A549 treated with GW870086 at 1 μM for 4 hours (cell line): ENCODE measurements at places on chromosomes 2 and 18. TPM values are rescaled to one million over a fixed set of nuclear protein-coding genes. Genes with fewer than 3 reads are reported as not detected.

The DSC3 gene
- 1.2 to 1.7 TPM (median 1.5 TPM) in 5 replicates for total RNA-seq

The LAMA1 gene
- total RNA-seq = 0.13 to 0.30 TPM (median 0.15 TPM) in 5 replicates

The TMEM17 gene
- total RNA-seq = 4.3 to 5.2 TPM (median 4.6 TPM) in 5 replicates

The HRH4 gene
- not detected in 5 replicates for total RNA-seq

The SERPINB11 gene
- 0.13 to 0.17 TPM (median 0.15 TPM) in 3 of 5 replicates, not detected in the others for total RNA-seq

The FSHR gene
- not detected in 5 replicates for total RNA-seq

The SKA1 gene
- 11.6 to 13.3 TPM (median 12.0 TPM) in 5 replicates for total RNA-seq

The DOK6 gene
- total RNA-seq = not detected in 5 replicates

The TUBA4B gene
- 0.13 to 0.34 TPM (median 0.19 TPM) in 3 of 5 replicates, not detected in the others for total RNA-seq

The MYO7B gene
- total RNA-seq = 0.11 to 0.29 TPM (median 0.19 TPM) in 4 of 5 replicates, not detected in the other

The FRZB gene
- 0.07 TPM in 3 of 5 replicates, not detected in the others for total RNA-seq

The PPP1R1C gene
- total RNA-seq = 0.83 to 2.6 TPM (median 1.8 TPM) in 5 replicates

The HJURP gene
- 58.2 to 64.5 TPM (median 61.4 TPM) in 5 replicates for total RNA-seq

The KCNS3 gene
- 1.1 to 1.5 TPM (median 1.3 TPM) in 5 replicates for total RNA-seq

The SLC16A14 gene
- 0.43 to 1.6 TPM (median 0.80 TPM) in 5 replicates for total RNA-seq

The LINC00305 gene
- not detected in 5 replicates for total RNA-seq

The KCNE4 gene
- total RNA-seq = 0.24 to 0.69 TPM (median 0.57 TPM) in 5 replicates

The LYPD1 gene
- 14.4 to 20.2 TPM (median 14.6 TPM) in 5 replicates for total RNA-seq

The UCN gene
- total RNA-seq = 1.0 to 2.5 TPM (median 1.2 TPM) in 5 replicates

The ELOA2 gene
- total RNA-seq = not detected in 5 replicates

The SNORC gene
- total RNA-seq = 4.6 to 14.4 TPM (median 10.0 TPM) in 5 replicates

The DSG1 gene
- total RNA-seq = not detected in 5 replicates

The TMEM178A gene
- total RNA-seq = 0.15 to 0.29 TPM (median 0.28 TPM) in 3 of 5 replicates, not detected in the others

The DLX1 gene
- total RNA-seq = 2.0 to 3.4 TPM (median 3.1 TPM) in 5 replicates

The MIB1 gene
- 4.2 to 10.2 TPM (median 8.9 TPM) in 5 replicates for total RNA-seq

The CHRND gene
- total RNA-seq = not detected in 5 replicates

The SERPINB7 gene
- total RNA-seq = 1.4 to 2.8 TPM (median 2.0 TPM) in 5 replicates

The IL1R1 gene
- total RNA-seq = 24.1 to 37.2 TPM (median 32.8 TPM) in 5 replicates

The KCNG2 gene
- not detected in 5 replicates for total RNA-seq

The ERFE gene
- total RNA-seq = 6.7 to 9.2 TPM (median 7.7 TPM) in 5 replicates

The SP100 gene
- total RNA-seq = 25.3 to 30.0 TPM (median 28.6 TPM) in 5 replicates

The ELAC1 gene
- total RNA-seq = 4.4 to 4.8 TPM (median 4.7 TPM) in 5 replicates

The DYNAP gene
- total RNA-seq = not detected in 5 replicates

The DCDC2C gene
- total RNA-seq = 0.19 to 0.68 TPM (median 0.30 TPM) in 3 of 5 replicates, not detected in the others

The GALR1 gene
- not detected in 5 replicates for total RNA-seq

The PTPRN gene
- 0.95 to 1.9 TPM (median 1.5 TPM) in 5 replicates for total RNA-seq

The BOLL gene
- total RNA-seq = not detected in 5 replicates

The POTEI gene
- total RNA-seq = 0.07 TPM in 1 of 5 replicates, not detected in the others

The COL4A3 gene
- total RNA-seq = 0.50 to 1.2 TPM (median 0.59 TPM) in 5 replicates

The POMC gene
- not detected in 5 replicates for total RNA-seq

The L3MBTL4 gene
- not detected in 5 replicates for total RNA-seq

The TWIST2 gene
- total RNA-seq = 9.9 to 17.5 TPM (median 16.6 TPM) in 5 replicates

The SERPINB4 gene
- 0.07 to 0.26 TPM (median 0.15 TPM) in 5 replicates for total RNA-seq

The CNDP1 gene
- not detected in 5 replicates for total RNA-seq

The UGT1A8 gene
- 0.07 to 0.28 TPM in 2 of 5 replicates, not detected in the others for total RNA-seq

The AQP4 gene
- 0.09 TPM in 1 of 5 replicates, not detected in the others for total RNA-seq

The KIF3C gene
- total RNA-seq = 49.3 to 58.4 TPM (median 54.6 TPM) in 5 replicates

The OR6B2 gene
- not detected in 5 replicates for total RNA-seq

The CNPPD1 gene
- total RNA-seq = 37.6 to 45.1 TPM (median 44.4 TPM) in 5 replicates

The FHOD3 gene
- total RNA-seq = 2.6 to 3.9 TPM (median 3.3 TPM) in 5 replicates

The MYOM1 gene
- total RNA-seq = 0.08 to 0.26 TPM (median 0.15 TPM) in 5 replicates

The TBR1 gene
- total RNA-seq = 0.02 to 0.06 TPM (median 0.04 TPM) in 4 of 5 replicates, not detected in the other

The PCARE gene
- total RNA-seq = not detected in 5 replicates

The TRMT61B gene
- total RNA-seq = 14.3 to 19.3 TPM (median 16.4 TPM) in 5 replicates
